ENCODE measurements at places on chromosomes 2 and 18.
A peak's percentile ranks its signal among the peaks of the same experiment; 100 is the strongest.

GRCh38 chr2:234249873-234250272 lies 199.4 kb downstream of the SPP2 start:
- peak; percentile 86 for DNase-seq

DNA sequence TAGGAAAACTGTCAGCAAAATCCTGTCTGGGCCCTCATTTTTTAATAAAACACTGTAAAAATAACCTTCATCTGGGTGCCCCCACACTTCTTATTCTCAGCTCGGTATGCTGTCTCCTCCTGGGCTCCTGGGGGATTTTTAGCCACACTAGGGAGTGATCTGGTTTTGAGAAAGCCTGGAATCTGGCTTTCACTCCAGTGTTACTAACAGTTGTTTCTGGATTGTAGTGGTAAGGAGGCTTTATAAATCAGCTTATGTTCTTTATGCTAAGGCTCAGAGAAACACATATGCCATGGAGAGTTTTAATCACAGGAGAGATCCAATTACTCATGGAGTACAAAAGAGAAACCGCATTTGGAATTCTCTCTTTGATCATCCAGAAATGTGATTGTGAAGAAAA lies 744.3 kb upstream of the SOX11 start:
- no peak for DNase-seq

GRCh38 chr18:63701952-63702351 lies 808 bp upstream of the SERPINB11 start:
- DNase-seq, result no peak

DNA sequence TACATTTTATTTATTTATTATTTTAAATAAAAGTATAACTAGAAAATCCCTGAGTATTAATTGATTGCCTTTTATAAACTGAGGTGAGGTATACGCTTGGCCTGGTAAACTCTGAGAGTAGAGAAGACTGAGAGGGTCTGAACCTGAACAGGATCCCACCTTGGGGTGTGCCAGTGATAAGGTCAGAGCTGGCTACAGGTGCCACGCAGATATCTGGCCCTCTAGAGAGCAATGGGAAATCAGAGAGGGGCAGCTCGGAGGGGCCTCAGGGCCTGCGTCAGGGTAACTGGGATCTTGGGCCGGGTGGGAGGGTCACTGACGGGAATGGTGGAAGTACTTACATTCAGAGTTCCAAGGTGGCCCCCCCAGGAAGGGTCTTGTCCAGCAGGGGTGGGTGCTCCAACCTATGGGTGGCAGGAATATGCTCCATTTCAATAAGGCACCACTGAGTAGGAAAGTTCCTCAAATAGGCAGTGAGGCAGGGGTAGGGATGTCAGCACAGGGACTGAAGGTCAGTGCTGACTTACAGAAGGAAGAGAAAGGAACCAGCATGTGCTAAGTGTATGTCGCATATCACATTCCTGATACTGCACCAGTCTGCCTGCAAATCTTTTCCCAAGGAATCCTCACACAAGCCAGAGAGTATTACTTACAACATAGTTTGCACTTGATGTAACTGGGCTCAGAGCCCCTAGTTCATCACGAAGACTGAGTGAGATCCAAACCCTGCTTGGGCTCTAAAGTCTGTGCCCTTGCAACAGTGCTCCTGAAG lies 706.0 kb upstream of the RAB6C start:
- no peak for DNase-seq

DNA sequence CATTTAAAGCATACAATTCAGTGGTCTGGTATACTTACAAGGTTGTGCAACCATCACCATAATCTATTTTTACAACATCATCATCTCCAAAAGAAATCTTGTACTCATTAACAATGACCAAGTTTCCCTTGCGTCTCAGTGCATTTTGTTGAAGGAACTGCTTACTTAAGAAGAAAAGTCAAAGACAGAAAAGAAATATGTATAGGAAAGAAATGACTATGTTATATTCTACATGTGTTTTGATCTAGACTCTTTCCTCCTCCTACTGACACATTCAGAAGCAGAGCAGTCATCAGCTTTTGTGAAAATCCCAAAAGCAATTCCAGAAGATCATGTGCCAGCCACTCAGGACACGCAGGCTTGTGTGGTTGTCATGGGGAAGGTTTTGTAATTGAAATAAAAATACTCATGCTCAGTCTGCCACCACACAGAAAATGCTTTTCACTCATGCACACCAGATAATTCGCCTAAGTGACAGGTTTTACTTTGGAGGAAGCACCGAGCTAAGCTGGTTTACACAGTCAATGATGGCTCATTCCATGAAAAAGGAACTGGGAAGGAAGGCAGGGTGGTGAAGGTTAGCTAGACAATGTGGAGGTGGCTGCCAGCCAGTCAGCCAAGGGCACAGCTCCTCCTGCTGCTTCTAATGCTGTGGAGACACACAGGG lies 158.5 kb upstream of the REV1 start:
- DNase-seq, result no peak

GRCh38 chr2:29215073-29215472 lies 99.9 kb downstream of the CLIP4 start:
- DNase-seq, result peak; percentile 45

- no peak for DNase-seq
Measured at GRCh38 chr18:59276047-59276446, 2.8 kb upstream of the RAX start.

GRCh38 chr18:51726614-51727013 lies 529.1 kb upstream of the MEX3C start:
- DNase-seq, result no peak

GRCh38 chr2:9278439-9278838 lies 71.8 kb downstream of the ASAP2 start:
- no peak for DNase-seq

GRCh38 chr2:221529177-221529942 lies 42.7 kb downstream of the EPHA4 start:
- no peak for DNase-seq

- no peak for DNase-seq
Measured at GRCh38 chr2:54000122-54000521, 29.3 kb upstream of the PSME4 start.

Data from islet precursor cell (in vitro differentiated cells).